ENCODE measurements at places on chromosomes 5 and 9. TPM values are rescaled to one million over a fixed set of nuclear protein-coding genes. Genes with fewer than 3 reads are reported as not detected.

The MARVELD2 gene
- 32.4 TPM for total RNA-seq

The NRARP gene
- total RNA-seq, result 7.1 TPM

GRCh38 chr9:78563269-78563668 lies 266.3 kb downstream of the PSAT1 start:
- no peak for DNase-seq

The ZNF608 gene
- 29.6 TPM for total RNA-seq

The IFNE gene
- total RNA-seq, result 5.4 TPM

DNA sequence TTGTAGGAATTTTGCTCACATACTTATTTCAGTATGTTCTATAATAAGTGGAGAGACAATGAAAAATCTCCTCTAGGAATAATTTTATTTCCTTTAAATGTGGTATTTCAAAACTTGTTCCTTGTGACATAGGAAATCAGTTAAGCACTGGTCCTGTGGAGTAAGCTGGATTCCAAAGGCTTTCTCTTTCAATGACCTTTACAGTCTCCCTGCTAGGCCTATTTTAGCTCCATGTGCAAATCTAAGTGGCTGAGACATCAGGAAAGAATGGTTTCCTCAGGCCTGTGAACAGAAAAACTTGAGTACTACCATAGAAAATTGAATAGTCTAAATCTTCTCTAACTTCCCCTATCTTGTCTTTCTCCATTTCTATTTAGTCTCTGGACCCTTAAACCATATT lies 514.2 kb upstream of the TLE4 start:
- no peak for DNase-seq

The PCDHA9 gene
- 0.34 TPM for total RNA-seq

The SIT1 gene
- 0.52 TPM for total RNA-seq

GRCh38 chr9:134643222-134643671 lies 1.6 kb downstream of the COL5A1 start:
- DNase-seq, result no peak

GRCh38 chr5:17440766-17441165 lies 57.3 kb upstream of the TAF11L2 start:
- no peak for DNase-seq

DNA sequence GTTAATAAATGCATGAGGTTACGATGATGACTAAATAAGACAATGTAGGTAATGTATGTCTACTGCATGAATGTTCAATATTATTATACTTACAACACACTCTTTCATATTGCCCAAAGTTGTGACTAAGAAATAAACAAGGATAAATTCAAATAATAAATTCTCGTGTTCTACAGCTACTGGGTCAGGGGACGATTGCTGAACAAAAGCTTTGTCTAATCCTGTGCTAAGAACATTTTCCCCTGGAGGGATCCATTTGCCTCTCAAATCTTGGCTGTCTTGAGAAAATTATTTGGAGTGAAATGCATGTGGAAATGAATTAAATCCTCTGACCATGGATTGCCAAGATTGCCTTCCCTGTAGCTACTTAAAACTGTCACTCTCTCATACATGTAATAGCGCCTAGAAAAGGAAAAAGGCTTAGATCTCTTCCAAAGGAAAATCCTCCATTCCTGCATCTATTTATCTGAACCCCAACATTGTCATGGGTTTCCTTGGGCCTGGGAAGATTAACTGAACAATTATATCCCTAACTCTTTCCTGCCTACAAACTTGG lies 893.8 kb upstream of the ACO1 start:
- no peak for DNase-seq

DNA sequence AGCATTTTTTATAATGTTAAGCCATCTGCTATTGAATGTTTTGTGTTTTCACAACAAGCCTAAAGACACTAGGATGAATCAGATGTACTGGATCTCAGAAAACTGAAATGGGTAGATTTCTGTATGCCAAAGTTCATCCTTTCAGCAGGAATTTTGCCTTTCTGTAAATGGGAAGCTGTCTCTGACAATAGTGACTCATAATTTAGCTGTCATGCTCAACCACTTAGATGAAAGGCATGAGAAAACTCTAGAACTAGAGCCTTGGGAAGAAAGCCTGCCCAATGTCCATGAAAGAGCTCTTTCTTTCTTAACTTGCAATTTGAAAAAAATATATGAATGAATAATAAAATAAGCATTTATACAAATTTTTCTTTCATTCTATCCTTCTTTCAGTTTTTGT lies 616.0 kb upstream of the EDIL3 start:
- DNase-seq, result no peak

DNA sequence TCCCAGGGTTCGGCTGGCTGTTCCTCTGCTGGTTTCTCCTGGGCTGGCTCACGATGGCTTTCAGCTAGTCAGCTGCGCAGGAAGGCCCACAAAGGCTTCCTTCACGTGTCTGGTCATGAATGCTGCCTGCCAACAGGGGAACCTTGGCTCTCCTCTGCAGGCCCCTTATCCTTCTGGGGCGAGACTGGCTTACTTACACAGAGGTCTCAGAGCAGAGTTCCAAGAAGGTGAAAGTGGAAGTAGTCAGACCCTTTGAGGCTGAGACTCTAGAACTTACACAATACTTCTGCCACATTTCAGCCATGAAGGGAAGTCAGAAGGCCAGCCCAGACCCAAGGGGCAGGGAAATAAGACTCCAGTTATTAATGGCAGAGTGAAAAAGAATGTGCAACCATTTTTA lies 99.5 kb downstream of the LHFPL2 start:
- no peak for DNase-seq

The IL33 gene
- 49.7 TPM for total RNA-seq

DNA sequence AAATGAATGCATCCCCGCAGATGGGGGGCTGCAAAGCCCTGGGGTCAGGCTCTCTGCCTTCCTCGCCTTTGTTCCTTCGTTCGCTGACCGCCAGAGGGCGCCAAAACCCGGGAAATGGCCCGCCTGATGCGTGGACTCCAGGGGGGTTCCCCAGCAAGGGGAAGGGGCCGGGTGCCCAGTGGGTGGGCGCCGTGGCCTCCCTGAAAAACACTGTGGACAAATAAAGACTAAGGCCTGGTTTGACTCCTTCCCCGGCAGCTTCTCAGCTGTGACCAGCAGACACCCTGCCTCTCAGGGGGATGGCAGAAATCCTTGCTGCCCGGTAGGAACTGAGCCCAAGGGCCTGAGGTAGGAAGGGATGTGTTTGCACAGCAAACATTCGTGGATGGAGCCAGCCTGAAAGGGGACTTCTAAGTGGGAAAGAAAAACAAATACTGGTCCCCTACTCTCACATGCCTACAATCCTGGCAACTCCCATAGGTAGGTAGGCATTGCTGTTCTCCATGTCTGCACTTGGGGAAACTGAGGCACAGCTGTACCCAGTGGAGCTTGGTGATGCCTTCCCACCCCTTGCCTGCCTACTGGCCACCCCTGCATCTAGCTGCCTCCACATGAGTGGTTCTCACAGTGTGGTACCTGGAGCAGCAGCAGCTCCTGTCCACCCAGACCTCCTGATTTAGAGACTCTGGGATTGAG lies 57.7 kb downstream of the DUSP1 start:
- DNase-seq, result no peak

The WNT8A gene
- total RNA-seq, result not detected

The LVRN gene
- total RNA-seq, result 0.49 TPM

DNA sequence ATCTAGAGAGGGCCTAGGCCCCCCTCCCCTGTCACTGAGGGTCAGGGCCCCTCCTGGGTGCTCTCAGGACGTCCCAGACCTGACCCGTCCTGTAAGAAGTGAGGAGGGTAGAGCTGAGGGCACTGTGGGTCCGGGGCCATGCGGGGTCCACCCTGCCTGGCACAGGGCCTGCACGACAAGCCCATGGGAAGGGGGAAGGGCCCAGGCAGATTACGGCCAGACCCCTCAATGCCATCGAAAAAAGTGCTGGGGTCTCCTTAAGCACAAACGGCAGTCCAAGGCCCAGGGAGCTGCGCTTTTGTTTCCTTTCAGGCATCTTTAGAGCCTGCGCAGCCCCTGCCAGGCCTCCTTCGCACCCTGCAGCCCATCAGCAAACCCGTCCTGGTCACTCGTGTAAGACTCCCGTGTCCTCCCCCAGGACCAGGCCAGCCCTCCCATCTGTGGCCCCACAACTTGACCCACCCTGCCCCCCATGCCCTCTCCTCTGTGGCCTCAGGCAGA lies 4.4 kb upstream of the EXOC3 start:
- no peak for DNase-seq

GRCh38 chr9:2800394-2801179 lies 43.3 kb downstream of the PUM3 start:
- DNase-seq, result peak; percentile 46

DNA sequence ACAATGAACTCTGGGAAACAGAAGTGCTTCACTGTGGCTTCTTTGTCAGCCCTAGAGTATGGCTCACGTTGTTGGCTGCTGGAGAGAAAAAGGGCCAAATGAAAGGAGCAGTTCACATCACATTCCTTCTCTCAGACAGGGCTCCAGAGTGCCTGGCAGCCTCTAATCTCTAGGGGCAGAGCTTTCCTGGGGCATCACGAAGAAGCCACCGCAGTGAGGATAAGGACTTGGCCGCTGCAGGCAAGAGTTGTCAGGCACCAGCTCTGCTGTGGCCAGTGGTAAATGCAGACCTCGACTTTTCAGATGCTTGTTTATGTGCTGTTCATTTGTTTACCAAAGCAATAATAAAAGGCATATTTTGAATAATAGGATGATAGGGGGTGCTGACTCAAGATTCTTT lies 227.2 kb downstream of the ICE1 start:
- DNase-seq, result no peak

GRCh38 chr5:125409234-125409860 lies 662.9 kb upstream of the ZNF608 start:
- no peak for DNase-seq

The CDO1 gene
- total RNA-seq, result 3.5 TPM

All from ureter (tissue), 1 donor.